ENCODE measurements at places on chromosomes 5 and 9.

- no peak for DNase-seq
Observed at GRCh38 chr5:97011567-97011966, 75.7 kb downstream of the LNPEP start.

GRCh38 chr5:93580927-93581445 lies at the start of gene NR2F1-AS1:
TSS of gene NR2F1-AS1 (minus strand) at chr5:93581219.
- DNase-seq = peak; percentile 53

GRCh38 chr5:129077433-129078075 lies 17.0 kb upstream of the ISOC1 start:
- no peak for DNase-seq

- DNase-seq = no peak
Observed at GRCh38 chr9:107127608-107128007, 155.5 kb upstream of the RAD23B start.

DNA sequence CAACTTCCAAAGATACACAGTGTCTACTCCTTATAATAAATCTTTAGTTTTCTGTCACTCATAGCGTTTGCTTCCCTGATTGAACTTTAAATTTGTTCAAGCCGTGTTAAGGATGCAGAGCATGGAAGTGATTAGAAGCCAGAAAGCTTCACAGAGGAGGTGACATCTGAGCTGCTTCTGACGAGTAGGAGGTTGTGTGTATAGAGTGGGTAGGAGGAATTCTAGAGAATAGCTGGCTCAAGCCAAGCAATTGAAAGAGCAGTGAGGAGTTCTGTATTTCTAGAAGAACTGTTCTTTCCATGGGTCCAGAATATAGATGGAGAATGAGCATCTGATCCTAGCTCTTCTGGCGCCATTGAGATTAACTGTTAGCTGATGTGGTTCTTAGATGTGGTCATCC lies 6.0 kb downstream of the NUDT2 start:
- no peak for DNase-seq

DNA sequence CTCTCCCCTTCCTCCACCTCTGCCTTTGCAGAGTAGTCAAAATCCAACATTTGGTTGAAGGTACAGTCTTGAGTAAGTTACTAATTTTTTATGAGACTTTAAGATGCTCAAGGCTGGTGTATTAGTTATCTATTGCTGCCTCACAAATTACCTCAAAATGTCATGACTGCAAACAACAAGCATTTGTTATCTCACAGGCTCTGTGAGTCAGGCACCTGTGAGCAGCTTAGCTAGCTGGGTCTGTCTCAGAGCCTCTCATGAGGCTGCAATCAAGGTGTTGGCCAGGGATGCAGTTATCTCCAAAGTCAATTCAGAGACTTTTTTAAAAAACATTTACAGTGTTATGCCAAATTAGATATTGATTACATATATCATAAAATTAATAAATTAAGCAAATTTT lies 371.3 kb upstream of the RGMB start:
- DNase-seq = no peak

DNA sequence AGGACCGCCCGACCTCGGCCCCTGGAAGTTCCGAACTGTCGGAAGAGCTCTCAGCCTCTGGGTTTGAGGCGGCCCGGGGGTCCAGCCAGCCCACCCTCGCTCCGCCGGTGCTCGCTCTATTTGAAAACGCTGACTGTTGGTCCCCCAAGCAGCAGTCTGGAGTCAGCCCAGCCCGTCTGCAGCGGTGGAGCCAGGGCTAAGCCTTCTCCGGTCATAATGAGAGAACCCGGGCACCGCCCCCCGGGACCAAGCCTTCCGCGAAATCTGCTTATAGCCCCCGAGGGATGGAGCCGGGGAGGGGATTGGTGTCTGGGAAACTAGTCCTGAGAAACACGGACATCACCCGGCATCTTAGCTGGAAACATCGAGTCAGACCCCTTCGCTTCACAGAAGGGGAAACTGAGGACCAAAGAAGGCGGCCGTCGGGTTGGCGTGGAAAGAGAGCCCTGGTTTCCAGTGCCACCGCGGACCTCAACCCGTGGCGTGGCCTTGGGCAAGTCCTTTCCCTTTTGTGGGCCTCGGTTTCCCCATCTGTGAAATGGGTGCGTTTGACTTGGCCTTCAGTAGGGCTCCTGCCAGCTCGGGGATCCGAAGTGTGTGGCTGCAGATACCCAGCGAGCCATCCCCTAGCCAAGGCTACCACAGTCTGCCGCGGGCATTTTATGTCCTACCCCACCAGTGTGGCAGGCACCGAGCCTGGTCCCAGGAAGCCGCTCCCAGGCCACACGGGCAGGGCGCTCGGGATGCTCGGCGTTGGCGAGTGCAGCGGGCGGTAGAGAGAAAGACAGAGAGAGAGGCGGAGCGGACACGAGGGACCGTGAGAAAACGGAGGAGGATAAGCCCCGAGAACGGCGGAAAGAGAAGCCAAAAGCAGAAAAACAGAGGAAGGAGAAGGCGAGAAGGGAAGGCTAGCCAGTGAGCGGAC lies 857 bp downstream of the ADAM19 start:
- DNase-seq = peak; percentile 60

GRCh38 chr5:65796751-65797316 lies 74.8 kb downstream of the NLN start:
- no peak for DNase-seq

GRCh38 chr5:178333821-178334481 lies 101.3 kb upstream of the PHYKPL start:
- DNase-seq = no peak

- DNase-seq = no peak
Observed at GRCh38 chr9:89359751-89360261, 41.5 kb downstream of the SECISBP2 start.

All from right cardiac atrium (tissue), 5 donors.